ENCODE measurements at places on chromosomes 11 and 22. TPM values are rescaled to one million over a fixed set of nuclear protein-coding genes. Genes with fewer than 3 reads are reported as not detected.

DNA sequence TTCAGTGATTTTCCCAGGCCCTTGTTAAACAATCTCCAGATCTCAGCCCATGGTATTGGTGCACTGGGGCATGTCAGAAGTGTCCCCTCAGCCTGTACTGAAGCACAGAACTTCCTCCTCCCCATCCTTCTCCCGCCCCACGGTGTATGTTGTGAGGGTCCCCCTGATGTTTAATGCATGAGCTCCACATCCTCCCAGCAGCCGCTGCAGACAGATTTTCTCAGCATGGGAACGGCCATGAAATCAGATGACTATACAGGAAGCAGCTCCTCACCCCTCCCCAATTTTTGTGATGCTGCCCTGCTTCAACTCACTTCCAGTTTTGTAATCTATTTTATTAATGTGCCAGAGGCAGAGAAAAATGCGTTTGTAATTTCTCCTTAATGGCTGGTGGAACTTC lies 406.0 kb downstream of the MIAT start:
- peak; percentile 21 for DNase-seq

DNA sequence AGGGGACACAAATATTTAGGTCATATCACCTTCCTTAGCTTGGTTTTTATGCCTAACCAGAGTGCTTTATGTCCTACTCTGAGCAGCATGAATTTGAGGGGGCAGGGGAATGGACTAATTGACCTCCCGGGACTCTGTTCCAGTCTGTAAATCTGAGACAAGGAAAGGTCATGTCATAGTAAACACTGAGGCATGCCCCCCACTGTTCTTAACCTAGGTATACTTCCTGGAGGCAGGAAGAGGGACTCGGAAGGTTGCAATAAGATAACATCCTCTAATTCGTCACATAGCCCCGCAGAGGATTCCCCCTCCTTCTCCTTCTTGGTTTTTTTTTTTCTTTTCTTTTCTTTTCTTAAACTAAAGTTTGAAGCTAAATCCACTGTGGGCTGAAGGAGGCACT lies 540.3 kb upstream of the CADM1 start:
- no peak for DNase-seq

- no peak for DNase-seq
Observed at GRCh38 chr11:100625041-100625440, 62.0 kb upstream of the ARHGAP42 start.

- DNase-seq = no peak
Observed at GRCh38 chr22:37991731-37992442, 7.5 kb upstream of the SOX10 start.

DNA sequence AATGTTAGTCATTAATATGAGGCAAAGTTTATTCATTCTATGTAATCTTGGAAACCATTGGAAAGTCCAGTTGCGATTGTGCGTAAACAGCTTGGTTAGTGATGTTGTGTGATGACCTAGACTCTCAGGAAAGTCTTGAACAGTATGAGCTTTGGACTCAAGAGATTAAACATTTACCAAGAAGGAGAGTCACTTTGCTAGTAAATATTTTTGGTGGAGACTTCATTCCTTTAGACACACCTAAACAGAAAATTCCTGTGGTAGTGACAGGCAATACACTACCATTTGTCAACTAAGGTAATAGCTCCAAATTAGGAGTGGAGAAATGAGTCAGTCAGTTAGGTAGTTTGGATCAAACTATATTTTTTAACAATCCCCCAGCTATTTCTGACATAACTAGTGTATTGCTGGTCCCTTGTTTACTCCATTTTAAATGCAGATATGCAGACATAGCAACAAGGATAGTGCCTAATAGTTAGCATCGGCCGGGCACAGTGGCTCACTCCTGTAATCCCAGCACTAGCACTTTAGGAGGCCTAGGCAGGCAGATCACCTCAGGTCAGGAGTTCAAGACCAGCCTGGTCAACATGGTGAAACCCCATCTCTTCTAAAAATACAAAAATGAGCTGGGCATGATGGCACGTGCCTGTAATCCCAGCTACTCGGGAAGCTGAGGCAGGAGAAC lies 89.3 kb downstream of the ARHGAP42 start:
- no peak for DNase-seq

GRCh38 chr11:96960926-96961325 lies 571.1 kb downstream of the JRKL start:
- DNase-seq = no peak

DNA sequence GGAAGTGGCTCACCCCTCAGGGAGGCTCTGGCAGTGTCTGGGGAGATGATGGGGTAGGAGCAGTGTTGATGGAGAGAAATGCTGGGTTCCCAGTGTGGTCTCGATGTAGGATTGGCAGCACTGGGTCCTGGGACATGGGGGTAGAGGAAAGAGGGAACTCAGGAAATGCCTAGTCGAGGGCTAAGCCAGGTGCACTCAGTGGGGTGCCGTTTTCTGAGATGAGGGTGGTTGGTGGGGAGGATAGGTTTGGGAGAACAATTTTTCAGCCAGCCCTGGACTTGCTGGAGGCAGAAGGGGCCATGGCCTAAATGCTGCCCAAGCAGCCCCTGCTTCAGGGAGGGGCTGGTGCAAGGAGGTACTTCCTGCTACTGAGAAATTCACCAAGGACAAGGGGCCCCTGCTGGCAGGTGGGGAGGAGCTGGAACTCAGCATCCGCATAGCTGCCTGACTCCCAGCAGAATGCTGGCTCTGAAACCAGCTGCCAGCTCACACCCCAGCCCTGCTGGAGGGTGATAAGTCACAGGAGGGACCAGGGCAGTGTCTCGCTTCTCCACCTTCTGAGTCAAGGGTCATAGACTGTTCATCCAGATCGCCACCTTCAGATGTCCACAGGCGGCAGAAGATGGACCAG lies 6.0 kb downstream of the CCDC157 start:
- no peak for DNase-seq

- no peak for DNase-seq
Observed at GRCh38 chr11:70303070-70303469, 32.6 kb downstream of the PPFIA1 start.

- no peak for DNase-seq
Observed at GRCh38 chr11:129302386-129303101, 73.1 kb upstream of the BARX2 start.

DNA sequence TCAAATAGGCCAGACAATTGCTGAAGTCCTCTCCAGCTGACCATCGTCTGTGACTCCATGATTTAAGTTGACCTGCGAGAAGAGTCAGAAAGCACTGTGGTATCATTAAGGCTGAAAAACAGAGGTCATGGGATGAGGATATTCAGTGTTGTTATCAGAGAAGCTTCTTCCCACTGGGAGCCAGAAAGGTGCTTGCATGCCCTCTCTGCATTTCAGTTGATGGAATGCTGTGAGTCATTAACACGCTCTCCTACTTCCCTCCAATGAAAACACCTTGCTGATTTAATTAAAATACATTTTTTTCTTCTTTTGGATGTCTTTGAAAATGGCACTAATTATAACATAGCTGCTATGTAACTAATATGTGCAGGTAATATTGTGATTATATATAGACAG lies 667.0 kb downstream of the NTM start:
- no peak for DNase-seq

- no peak for DNase-seq
Observed at GRCh38 chr22:33897448-33897835, 22.8 kb downstream of the LARGE1 start.

- no peak for DNase-seq
Observed at GRCh38 chr22:47569389-47570299, 807.2 kb downstream of the TBC1D22A start.

- no peak for DNase-seq
Observed at GRCh38 chr11:64499261-64500004, 91.6 kb upstream of the SLC22A12 start.

GRCh38 chr22:24323695-24324094 lies 53.1 kb downstream of the SPECC1L start:
- no peak for DNase-seq

DNA sequence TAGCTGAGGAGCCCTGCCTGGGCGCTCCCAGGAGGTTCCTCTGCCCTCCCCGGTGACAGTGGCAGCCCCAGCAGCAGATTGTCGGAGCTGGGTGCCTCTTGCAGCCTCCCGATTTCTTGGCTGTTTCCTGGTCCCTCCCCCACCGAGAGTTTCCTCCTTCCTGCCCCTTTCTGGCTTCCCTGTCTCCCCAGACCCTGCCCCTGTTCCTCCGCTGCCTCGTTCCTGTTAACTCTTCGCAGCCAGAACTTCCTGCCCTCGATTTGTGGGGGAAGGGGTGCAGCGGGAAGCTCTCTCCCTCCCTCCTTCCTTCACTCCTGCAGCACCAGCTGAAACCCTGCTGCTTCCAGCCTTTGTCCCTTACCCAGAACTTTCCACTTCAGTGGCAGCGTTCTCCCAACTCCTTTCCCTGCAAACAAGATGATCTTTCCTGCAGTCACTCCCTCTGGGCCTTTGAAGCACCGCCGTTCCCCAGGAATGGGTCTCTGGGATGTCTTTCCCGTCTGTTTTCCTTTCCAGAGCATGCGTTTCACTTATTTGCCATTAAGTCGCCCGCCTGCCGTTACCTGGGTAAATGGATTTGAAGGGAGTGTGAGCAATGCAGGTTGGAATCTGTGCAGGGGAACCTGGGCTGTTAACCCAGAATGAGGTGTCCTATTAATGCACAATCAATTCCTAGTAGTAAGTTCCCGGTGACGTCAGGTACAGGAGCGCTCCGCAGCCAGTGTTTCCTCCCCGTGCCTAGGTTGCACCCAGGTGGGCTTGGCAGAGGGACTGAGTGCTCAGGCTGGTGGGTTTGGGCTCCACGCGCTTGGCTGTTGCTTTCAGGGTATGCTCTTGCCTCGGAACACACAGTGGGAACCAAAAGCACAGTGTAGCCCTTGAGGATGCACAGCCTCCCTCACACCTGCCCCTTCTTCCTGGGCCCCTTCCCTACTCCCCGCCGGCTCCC lies 4.3 kb downstream of the GRK2 start:
- peak; percentile 74 for DNase-seq

GRCh38 chr22:31079095-31079642 lies 1.9 kb upstream of the SMTN start:
- DNase-seq = no peak

DNA sequence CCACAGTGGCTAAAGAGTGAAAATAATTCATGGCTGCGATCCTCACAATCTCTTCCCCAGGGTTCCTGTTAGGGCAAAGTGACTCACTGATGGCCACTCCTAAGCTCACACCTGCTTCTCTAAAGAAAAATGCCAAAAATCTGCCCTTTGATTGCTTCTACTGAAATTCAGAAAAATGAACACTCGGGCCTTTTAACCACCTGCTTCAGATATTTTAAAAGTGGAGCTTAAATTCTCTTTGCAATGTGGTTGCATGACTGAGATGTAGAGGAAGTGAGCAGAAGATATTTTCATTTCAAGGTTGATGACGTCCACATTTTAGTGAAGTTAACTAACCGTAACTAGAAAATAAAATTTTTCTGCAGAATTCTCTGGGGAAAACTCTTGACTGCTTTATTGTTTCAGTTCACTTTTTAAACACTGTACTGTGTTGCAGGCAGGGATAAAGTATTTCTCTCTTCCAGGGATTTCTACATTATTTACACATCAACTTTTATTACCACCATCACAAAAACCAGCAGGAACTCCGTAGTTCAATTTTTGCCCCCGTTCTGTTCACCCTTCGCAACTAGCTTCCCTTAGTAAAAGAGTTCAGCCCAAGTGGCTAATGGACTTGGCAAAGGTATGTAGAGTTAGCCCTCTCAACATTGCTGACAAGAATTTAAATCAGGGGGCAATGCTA lies 8.5 kb downstream of the RAB30 start:
- DNase-seq = no peak

DNA sequence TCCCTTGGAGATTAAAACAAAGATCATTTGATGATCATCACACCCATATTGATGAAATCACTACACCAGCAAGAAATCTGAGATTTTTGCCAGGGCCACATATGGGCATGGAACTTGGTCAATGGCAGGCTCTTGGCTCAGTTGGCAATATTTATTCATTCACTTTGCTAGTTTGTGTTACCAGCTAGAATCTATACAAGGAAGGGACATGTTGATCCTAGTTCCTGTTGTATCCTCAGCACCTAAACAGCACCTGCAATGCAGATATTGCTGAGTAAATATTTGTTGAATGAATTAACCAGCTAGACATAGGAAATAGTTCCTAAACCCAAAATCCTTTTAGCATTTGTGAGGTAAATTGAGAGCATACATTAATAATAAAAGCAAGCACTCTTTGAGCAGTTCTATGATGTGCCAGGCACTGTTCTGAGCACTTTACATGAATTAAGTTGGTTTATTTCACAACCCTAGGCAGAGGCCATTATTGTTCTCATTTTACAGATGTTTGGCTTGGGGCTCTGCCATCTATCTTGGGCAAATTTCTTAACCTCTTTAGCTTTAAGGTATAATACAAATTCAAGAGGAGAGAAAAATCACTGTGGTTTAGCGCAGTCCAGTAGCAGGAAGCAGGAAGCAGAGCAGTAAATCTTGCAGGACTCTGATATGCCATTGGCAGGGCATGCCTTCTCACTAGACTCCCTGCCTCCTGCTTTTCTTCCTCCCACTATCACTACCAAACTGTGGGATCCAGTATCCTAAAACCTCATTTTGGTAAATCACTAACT lies 1.6 kb downstream of the TRIM68 start:
- DNase-seq = peak; percentile 21

Gene ELP4
- total RNA-seq = 46.5 TPM

Gene MPPED1
- total RNA-seq = 1.9 TPM

All from umbilical cord (tissue), 2 donors.